ENCODE measurements at places on chromosomes 3 and 15.

DNA sequence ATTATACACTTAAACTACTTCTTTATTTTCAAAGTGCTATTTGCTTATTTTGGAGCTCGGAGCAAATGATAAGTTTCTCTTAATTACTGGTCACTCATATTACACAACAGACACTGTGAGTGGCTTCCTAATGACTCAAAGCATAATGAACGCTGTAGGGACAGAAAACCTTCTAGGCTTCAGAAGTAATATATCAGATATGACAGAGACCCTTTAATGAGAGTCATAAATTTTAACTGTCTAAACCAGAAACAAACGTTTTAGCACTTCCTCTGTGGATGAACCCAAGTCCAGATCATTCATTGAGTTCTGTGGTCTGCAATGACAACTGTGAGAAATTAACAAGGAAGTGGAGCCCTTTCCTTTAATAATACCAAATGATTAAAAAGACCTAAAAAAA lies 66.6 kb downstream of the ARPP21 start:
- no peaks in the 10 kb centered on the region for H3K4me1 ChIP-seq
- no peaks in the 10 kb centered on the region for H3K27me3 ChIP-seq
- no peak for DNase-seq
- no peak overlapping the region for H3K27ac ChIP-seq
- no peaks in the 10 kb centered on the region for H3K36me3 ChIP-seq
- no peak overlapping the region for H3K4me3 ChIP-seq

DNA sequence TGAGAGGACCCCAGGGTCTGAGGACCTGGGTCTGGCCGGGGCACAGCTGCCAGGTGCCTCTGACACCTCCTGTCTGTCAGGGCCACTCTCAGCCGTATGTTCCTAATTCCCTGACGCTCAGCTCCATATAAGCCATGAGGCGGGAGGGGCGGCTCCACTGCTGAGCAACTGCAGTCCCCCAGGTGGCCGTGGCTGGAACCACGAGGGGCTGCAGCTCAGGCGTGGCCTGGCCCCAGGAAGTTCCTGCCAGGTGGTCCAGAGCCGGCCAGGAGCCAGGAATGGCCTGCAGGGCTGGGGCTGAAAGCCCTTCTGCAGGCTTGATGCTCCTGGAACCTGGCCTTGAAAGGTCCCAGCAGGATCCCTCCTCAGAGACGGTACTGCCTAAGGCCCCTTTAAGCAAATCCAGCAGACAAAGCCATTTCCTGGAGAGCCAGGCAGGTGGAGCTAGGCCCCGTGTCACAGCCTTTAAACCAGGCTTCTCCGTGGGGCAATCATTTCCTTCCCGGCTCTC lies 118.0 kb downstream of the CHSY1 start:
- H3K4me3 ChIP-seq: no peak overlapping the region
- no peak overlapping the region for H3K27ac ChIP-seq
- peaks cover 11% of the 10 kb centered on the region for H3K27me3 ChIP-seq
- H3K36me3 ChIP-seq: 0 out of 2 replicates have a peak, but pooled peaks cover 4% of the 10 kb centered on the region
- DNase-seq: no peak

DNA sequence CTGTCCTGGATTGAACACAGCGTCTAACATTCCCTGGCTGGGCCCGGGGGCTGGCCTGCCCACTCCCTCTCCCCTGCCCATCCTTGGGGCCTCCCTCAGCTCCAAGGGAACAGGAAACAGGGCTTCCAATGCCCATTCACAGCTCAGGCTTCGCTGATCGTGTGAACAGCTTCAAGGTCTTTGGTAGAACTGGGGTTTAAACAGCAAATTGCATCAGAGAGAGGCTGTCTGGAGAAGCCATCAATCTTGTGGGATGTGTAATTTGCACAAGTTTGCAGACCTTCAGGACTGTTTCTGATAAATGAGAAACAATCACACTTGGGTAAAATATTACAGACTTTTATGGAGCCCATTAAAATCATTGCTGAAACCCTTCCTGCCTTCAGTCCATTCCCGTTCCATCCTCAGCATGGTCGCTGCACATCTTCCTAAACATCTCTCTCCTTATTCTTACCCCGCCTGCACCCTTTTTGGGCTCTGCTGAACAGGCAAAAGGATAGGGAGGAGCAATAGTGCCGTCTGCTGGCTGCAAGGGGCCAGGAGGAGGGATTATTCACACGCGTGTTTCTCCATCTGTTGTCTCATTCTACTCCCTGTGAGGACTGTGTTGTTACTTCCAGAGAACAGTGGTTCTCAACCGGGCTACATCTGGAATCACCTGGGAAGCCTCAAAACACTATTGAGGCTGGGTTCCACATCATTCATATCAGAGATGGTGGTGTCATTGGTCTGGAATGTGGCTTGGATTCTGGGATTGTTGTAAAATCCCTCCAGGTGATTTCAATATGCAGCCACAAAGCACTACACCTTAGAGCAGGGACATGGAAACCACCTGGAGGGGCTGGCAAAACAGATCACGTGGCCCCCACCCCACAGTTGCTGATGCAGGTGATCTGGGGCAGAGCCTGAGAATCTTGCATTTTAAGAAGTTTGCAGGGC lies 116.3 kb downstream of the CLSTN2 start:
- H3K36me3 ChIP-seq: no peaks in the 10 kb centered on the region
- H3K27ac ChIP-seq: no peak overlapping the region
- no peaks in the 10 kb centered on the region for H3K27me3 ChIP-seq
- H3K4me3 ChIP-seq: no peak overlapping the region

DNA sequence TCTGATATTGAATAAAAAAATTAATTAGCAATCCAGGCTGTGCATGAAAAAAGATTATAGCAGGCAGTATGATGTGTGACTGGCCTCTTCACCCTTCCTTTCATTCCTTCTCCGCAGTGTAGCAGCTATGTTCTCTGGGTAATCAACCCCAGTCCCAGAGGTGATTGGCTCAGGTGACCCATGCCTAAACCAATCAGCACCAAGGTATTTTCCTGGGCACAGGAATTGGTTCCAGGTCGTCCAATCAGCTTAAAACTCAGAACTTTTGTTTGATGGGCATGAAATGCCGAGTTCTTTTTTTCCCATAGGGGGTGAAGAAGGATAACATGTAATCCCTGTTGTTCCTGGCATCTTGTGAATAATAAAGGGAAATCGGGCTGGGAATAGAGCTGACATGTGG lies 5.8 kb upstream of the BNC1 start:
- H3K4me3 ChIP-seq: no peak overlapping the region
- H3K27ac ChIP-seq: no peak overlapping the region
- no peaks in the 10 kb centered on the region for H3K36me3 ChIP-seq
- DNase-seq: no peak
- peaks cover 76% of the 10 kb centered on the region for H3K4me1 ChIP-seq
- H3K27me3 ChIP-seq: peaks cover 3% of the 10 kb centered on the region

GRCh38 chr3:17023006-17023664 lies 138.4 kb downstream of the PLCL2 start:
- no peaks in the 10 kb centered on the region for H3K27me3 ChIP-seq
- H3K4me1 ChIP-seq: peaks cover 16% of the 10 kb centered on the region
- no peak overlapping the region for H3K27ac ChIP-seq

DNA sequence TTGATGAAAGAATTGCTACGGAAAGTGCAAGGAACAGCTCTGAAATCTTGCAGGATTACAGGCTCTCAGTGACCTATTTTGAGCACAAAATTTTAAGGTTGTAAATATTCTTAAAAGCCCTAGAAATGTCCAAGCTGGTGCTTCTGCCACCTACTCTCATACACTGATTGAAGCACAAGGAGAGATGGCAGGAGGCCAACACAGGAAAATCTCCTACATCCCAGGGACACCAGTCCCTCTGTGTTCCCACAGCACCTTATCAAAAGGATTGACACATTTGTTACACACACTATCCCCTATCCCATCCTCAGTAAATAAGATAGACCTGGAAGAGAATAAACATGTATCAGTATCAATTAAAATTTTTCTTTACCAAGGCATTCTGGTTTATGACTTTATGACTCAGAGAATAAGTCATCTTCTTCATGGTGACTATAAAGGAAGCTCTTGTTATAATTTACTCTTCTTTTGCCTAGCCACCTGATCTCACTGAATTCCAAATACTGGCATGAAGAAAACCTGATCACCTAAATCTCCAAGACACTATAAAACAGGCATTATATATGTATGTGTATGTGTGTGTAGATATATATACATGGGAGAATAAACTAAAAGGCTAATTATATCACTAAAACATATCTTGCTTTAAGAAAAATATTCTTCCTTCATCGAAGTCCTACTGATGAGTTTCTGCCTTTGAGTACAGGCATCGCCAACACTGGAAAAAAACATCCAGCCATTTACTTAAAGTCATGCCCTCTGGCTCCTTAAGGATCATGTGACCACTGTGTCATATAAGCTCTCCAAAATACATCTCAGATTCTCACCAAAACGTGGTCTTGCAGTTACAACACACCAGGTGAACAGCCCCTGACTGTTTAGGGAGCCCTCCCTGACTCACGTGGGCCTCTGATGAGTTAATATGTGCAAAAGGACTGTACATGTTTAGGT lies 208.1 kb upstream of the NR2F2 start:
- peak; percentile 42 for DNase-seq
- H3K4me3 ChIP-seq: no peak overlapping the region
- peaks cover 12% of the 10 kb centered on the region for H3K36me3 ChIP-seq
- H3K4me1 ChIP-seq: peaks cover 33% of the 10 kb centered on the region
- H3K27ac ChIP-seq: no peak overlapping the region

All from HFFc6 (cell line).